ENCODE measurements at places on chromosomes 1 and 21. TPM values are rescaled to one million over a fixed set of nuclear protein-coding genes. Genes with fewer than 3 reads are reported as not detected.

GRCh38 chr21:29786496-29787360, 153.1 kb downstream of the GRIK1 start:
- H3K27ac ChIP-seq: no peak overlapping the region
- DNase-seq: no peak
- H3K4me3 ChIP-seq: no peak overlapping the region
- no peaks in the 10 kb centered on the region for H3K27me3 ChIP-seq

DNA sequence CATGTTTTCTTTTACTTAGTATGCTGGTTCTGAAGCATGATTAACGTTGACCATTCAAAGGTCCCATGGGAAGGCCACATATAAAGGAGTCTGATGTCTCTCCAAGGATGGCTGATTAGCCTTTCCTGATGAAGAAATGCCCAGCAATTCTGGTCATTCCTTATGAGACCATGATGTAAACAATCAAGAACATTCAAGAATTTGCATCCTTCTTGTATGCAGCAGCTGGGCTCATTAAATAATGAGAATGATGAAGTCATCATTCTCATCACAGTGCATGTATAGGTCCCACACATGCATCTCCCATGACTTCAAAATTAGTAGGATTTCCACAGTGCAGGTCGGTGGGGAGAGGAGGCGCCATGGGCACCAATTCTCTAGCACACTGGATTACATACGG, 85.4 kb downstream of the APP start:
- no peak overlapping the region for H3K4me3 ChIP-seq
- H3K27ac ChIP-seq: no peak overlapping the region
- H3K4me1 ChIP-seq: peaks cover 6% of the 10 kb centered on the region
- no peaks in the 10 kb centered on the region for H3K27me3 ChIP-seq

The RUNX3 gene
- 144 TPM for total RNA-seq

The ITGB2 gene
- total RNA-seq: 503 TPM

The CRP gene
- not detected for total RNA-seq

The SH3BGR gene
- total RNA-seq: 1.1 TPM

- no peaks in the 10 kb centered on the region for H3K4me1 ChIP-seq
- no peak overlapping the region for H3K4me3 ChIP-seq
- no peaks in the 10 kb centered on the region for H3K27me3 ChIP-seq
- H3K27ac ChIP-seq: no peak overlapping the region
- DNase-seq: no peak
Observed at GRCh38 chr1:151520359-151520758, 9.2 kb downstream of the CGN start.

The B4GALT2 gene
- total RNA-seq: 20.1 TPM
